ENCODE measurements at places on chromosomes 5 and 9.

- no peak for DNase-seq
These were observed 333.9 kb downstream of the DIRAS2 start for GRCh38 chr9:90308691-90309090.

DNA sequence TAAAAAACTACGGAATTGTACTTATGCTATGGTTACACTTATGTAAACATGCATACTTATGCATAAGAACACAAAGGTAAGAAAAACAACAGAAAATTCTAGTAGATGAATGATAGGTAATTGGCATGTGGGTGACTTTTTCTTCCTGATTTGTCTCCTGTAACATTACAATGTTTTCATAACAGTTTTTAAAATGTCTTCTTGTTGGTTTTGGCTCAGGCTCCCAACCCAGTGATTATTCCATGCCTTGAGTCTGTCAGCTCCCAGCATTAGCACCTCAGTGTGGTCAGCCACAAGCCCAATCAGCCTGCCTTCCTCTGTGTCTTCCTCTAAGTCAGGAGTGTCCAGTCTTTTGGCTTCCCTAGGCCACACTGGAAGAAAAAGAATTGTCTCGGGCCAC, 7.9 kb upstream of the FOXE1 start:
- DNase-seq: no peak

DNA sequence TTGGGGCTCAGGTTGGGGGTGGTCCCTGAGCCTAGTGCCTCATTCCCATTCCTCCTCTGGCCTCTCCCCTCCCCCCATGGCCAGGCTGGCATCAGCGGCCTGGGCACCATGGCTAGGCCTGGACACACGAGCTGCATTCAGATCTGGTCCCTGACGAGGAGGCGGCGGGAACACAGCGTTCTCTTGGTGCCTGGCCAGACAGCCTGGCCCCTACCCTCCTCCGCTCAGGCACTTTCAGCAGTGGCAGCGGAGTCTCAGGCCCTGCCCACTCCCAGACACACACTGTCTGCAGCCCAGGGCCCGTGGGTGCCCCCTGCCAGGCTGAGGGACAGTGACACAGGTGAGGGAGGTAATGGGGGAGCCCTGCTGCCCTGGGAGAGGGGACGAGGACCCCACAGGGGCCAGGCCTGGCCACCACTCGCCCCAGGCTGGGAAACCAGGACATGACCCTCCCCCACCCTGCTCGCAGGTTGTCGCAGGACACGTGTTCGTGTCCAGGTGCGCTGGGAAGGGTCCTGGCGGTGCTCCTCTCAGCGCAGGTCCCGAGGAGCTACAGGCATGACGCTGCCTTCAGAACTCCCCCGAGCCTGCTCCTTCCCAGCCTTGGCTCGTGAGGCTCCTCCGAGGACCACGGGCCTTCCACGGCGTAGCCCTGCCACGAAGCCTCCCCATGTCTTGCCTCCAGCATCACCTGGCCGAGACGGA, 19.9 kb upstream of the UBAC1 start:
- no peak for DNase-seq

- DNase-seq: peak; percentile 50
These were observed 19.8 kb upstream of the SLC9A3 start for GRCh38 chr5:543755-544674.

DNA sequence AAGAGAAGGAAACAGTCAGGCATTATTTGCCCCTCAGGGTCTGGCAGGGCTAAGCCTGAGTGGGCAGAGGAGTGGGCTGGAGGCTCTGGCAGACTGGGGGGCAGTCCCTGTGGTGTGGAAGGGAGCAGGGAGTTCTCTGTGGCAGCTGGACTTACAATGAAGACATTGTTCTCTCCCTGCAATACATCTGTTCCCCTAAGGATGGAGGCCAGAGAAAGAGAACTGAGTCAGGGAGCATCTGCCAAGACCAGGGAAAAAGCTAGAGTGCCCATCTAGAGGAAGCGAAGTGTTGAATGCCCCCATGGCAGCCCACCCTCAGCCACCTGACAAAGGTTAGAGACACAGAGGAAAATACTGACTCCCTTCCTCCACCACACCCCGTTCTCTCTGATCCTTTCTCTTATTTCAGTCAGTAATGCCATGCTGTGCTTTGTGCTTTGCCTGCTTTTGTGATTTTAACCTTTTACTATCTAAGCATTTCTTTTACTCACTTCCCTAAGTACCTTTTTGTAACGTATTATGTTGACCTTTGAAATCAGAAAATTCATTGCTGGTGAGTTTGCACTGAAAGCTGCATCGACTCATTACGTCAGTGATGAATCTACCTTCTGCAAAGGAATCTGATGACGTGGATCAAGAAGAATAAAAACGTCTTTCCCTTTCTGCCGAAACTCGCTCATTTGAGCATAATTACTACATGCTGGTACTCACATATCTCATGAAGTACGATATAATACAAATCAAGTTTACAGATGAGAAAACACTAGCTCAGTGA, 76.0 kb downstream of the ACTL7B start:
- no peak for DNase-seq

- no peak for DNase-seq
These were observed 30.4 kb downstream of the AMBP start for GRCh38 chr9:114047717-114048116.

DNA sequence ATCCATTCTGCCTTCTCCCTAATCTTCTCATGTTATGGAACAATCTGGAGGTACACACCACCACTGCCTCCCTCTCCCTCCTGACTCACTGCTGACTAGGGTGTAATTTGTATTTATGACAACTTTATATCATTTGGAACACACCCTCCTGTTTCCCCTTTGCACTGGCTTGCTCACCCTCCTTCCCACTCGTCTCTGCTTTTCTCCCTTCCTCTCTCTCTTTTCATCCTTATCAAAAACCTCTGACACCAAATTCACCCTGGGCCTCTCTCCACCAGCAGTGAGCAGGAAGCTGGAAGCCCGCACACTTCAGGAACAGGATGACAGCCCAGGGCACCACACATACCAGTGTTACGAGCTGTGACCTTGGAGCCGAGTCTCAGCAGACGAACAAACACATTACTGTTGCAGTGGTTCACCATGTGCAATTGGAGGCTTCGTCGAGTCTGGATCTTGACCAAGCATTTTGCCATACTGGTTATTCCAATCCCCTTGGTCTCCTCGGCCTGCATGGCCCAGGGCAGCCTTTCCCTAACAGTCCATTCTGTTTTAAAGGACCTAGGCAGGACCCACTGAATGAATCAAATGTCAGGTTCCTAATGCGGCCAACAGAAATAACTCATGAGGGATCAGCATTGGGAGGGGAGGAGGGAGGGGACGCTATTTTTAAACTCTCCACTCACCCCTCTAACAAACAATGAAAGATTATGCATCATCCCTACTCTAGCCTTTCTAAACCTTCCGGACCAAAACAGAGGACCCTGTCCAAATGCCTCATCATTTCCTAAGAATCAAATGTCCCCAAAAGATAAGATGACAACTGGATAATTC, 203.9 kb upstream of the RASEF start:
- no peak for DNase-seq

DNA sequence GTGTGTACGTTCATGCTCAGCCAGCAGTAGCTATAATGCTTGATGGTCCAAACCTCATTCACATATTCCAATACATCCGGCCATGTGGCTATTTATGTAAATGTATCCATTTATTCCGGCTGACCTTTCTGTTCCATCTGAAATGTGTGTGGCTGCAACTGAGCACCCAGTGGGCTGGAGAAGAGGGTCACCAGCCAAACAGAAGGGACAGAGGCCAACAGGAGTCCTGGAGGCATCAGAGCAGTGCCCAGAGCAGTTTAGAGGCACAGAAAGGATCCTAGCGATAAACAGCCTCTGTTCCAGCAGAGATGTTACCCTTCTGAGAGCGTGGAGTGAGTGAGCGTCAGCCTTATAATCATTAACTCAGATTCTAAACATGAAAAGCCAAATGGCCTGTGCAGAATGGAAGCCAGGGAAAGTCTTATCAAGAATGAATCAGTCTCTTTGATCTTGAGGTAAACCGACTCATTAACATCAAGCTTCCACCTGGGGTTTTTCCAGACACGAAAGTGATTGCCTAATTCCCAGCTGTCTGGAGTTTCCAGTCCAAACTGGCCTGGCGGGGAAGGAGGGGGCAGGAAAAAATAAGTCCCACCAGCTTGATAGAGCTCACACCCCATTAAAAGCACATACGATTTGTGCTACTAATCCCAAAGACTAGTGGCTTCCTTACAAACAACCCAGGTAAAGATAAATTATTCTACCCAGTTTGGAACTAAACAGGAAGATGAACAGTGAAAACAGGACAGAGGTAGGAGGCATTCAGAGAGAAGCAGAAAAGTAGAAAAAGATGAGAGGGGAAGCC, 55.7 kb downstream of the SUSD1 start:
- DNase-seq: no peak

DNA sequence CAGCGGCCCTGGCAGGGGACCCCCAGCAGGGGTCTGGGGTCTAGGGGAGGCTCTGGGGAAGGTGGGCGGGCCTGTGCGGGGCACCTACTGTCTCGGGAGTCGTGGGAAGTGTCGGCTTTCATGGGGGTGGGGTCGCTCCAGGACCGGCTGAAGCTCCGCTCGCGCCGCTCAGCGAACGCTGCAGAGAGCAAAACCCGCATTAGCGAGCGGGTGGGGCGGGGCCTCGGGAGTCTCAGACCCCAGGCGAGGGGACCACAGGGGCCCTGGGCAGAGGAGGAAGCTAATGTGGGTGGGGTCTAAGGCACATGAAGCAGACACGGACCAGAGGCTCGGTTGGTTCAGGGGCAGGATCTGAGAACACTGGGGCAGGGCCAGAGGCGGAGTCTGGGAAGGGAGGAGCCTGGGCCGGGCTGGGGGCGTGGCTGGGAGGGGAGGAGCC, 5.5 kb downstream of the NSMF start:
- DNase-seq: peak; percentile 38

GRCh38 chr5:132729896-132730295, 7.5 kb downstream of the KIF3A start:
- DNase-seq: no peak

- DNase-seq: no peak
These were observed 64.3 kb upstream of the PSD2 start for GRCh38 chr5:139731281-139731680.

DNA sequence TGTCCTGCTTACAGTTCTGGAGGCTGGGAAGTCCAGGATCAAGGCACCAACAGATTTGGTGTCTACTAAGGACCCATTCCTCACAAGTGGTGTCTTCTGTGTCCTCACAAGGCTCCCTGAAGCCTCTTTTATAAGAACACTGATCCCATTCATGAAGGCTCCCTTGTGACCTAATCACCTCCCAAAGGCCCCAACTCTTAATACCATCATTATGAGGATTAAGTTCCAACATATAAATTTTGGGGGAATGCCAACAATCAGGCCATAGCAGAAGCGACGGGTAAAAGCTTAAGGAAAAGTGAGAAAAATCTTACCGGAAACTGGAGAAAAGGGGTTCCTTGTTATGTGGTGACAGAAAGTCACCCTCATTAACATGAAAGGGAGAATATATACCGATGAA, 11.2 kb downstream of the CTNNAL1 start:
- no peak for DNase-seq

DNA sequence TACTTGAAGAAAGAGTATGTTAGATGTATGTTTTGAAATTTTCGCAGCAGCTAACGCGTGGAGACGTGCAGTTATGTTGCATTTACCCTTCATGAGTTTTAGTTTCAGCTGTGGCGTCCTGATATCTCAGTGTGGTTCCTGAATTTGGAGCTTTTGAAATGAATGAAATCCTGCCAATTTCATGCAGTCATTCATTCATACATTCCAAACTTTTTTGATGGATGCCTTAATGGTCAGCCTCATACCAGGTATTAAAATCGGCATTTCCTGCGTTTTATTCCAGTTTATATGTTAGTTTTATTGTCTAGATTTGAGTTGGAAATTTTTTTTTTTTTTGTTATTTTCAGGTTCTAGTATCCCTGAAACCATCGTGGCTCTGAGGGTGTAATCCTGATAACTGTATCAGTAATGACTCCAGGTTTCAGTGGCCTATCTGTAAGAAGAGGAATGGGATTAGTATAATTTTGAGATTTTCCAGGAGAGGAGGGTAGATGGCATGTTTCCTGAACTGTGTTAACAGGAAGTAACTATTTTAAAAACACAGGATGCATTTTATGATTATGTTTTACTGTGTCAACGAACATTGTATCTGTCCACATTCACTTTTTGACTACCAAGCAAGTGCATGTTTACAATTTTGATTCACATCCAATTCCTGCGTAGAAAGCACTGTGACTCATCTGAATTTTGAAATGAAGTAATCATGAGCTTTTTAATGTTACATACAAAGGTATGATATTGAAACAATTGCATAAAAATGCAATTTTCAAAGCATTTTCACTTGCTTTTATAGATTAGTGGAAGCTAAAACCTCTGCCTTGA, 1.0 kb downstream of the FOCAD start:
- DNase-seq: no peak

DNA sequence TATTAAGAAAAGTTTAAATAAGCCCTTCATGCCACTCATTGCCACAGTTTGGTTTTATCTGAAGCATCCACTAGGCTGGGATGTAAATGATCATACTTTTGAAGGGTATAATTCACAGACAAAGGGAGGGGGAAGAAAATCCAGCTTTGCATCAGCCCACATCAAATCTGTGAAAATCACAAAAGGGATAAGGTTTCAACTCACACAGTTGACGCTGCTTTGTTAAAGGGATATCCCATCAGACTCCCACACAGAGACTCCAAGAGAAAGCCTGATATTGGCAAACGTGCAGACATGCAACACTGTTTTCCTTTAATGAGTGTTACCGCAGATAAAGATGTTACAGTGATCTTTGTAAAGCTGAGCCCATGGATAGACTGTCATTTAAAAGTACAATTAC, 602.9 kb downstream of the TLE1 start:
- no peak for DNase-seq

- DNase-seq: no peak
These were observed 32.0 kb downstream of the SLC6A3 start for GRCh38 chr5:1413211-1413610.

GRCh38 chr5:142795251-142795650, 25.1 kb downstream of the ARHGAP26 start:
- DNase-seq: no peak

GRCh38 chr5:167219298-167219697, 1072.1 kb upstream of the WWC1 start:
- no peak for DNase-seq

GRCh38 chr5:14738050-14738449, 73.5 kb downstream of the OTULIN start:
- DNase-seq: no peak

DNA sequence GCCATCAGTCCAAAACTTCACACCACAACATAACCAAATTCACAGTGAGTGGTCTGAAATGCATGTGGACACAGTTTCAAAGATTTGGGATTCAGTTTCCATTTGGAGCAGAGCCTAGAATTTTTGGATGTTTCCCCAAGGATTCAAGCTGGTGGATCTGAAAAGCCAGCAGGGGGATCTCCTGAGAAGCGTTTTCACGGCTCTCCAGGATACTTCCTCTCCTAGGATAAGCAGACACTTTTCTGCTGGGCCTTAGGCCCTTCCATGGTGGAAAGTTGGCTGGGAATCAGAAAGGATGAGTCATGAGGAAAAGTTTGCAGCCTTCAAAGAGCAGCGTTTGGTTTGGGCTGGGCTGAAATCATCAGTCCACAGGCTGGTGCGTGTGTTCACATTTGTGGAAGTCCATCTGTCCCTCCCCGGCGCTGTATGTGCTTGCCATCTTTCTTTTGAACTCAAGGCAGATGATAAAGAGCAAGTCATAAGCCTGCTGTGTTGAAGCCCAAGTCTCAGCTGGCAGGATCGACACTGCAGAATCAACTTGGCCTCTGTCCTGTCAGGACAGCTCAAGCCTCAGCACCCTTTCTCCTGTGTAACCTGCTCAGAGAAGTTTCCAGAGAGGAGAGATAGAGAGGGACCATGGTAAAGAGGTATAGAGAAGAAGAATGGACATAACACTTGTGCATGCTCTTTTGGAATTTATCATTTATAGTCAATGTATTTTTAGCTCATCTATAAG, 152.6 kb upstream of the MSX2 start:
- DNase-seq: no peak
